WTC11 (cell line): ENCODE measurements at places on chromosomes 2 and 18.

DNA sequence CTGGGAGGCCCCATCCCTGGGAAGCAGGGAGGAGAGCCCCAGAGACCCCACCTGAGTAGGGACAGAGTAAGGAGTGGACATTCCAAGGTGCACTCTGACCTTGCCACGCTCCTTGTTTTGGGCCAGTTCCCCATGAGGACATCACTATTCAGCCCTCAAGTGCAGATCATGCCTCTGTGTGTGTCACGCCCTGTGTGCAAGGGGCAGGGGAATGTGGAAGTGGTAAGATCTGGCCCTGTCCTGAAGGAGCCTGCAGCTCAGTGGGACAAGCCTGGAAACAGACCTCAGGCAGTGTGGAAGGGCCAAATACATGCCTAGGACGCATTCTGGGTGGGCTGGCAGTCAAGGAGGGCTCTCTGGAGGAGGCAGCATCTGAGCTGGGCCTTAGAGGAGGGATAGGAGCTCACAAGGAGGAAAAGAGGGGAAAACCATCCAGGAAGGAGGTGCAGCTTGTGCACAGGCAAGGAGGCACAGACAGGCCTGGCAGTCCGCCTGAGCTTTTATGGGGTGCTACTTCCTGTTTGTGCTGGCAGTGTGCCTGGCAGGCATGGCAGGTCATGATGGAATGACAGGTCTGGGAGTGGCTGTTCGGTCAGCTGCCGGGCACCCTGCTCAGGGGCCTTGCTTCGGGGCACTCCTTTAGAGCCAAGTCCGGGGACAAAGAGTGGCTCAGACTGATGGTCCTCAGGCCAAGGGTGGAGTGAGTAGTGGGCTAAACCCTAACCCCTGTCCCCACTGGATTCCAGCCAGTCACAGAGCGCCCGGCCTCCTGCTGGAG is 3.3 kb downstream of the KLHL30 start:
- DNase-seq = no peak

GRCh38 chr2:118095610-118096009 is 7.3 kb downstream of the INSIG2 start:
- no peak for DNase-seq

GRCh38 chr2:96464061-96464460 is 41.1 kb downstream of the NEURL3 start:
- no peak for DNase-seq

- DNase-seq = no peak
Observed at GRCh38 chr2:60463249-60463648, 90.2 kb downstream of the BCL11A start.

DNA sequence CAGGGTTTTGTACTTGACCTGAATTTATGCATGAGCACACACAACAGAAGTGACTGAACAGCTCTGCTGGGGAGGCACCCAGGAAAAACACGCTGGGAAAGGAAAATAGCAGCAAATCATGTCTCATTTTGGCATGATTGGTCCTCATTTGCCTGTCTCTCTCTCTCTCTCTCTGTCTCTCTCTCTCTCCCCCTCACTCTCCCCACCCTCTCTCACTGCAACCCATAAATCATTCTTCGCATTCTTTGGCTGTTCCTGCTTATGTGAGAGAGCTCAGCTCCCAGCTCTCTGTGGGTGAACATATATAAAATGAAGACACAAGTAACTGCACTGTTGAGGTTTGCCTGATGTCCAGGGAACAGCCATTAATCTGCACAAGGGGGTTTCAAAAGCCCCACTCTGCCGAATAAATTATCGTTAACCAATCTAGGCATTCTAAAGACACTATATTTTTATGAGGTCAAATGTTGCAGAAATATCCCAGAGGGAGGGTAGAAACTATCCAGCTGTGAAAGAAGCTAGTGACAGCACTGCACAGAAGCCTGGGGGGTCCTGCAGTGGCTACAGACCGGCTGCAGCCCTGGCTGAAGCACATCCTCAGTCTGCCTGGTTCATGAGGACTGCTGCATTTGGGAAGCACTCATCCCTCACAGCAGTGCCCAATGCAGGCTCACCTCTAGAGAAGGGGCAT is 260.3 kb downstream of the AFF3 start:
- DNase-seq = no peak

DNA sequence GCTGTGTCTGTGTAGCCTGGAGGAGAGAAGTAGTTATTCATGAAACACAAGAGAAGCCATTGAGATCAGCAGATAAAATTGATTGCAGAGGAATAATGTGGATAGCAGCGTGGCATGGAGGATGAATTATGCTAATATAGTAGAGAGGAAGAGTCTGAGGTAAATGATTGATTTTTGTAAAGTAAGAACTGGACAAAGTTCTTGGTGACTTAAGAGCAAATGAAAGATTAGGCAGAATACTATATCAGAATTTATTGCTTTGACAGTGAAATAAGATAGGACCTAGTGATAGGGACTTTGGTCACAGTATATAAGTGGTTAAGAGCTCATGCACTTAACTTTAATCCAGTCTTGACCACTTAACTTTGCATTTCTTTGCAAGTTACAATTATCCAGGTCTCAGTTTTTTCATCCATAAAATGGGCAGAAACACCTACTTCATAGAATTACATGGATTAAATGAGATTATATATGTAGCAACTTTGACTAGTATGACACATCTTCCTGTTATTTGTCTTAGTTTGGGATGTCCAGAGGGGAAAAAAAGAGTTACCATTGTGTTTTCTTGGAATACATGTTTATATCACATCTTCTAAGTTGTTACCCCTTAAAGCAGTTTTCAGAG is 29.1 kb downstream of the ACVR2A start:
- DNase-seq = no peak

- DNase-seq = peak; percentile 38
Observed at GRCh38 chr2:40451918-40452605, at the start of gene SLC8A1. Gene SLC8A1 (minus strand): TSS chr2:40452090.
